Activated CD4-positive, alpha-beta memory T cell treated with anti-CD3 and anti-CD28 coated beads, Interleukin-2, amount 10 ng/mL, durations not matched to agents 7 days and 5 days (primary cell): ENCODE measurements at places on chromosomes 16 and 17.
A peak's percentile ranks its signal among the peaks of the same experiment; 100 is the strongest.

- peaks cover 6% of the 10 kb centered on the region for H3K4me1 ChIP-seq
- peaks cover 37% of the 10 kb centered on the region for H3K27me3 ChIP-seq
- no peak overlapping the region for H3K27ac ChIP-seq
- H3K36me3 ChIP-seq = no peaks in the 10 kb centered on the region
- H3K4me3 ChIP-seq = no peak overlapping the region
These were observed 45.4 kb upstream of the GINS3 start for GRCh38 chr16:58346831-58347371.

GRCh38 chr17:27239046-27239445 lies 54.9 kb upstream of the WSB1 start:
- peaks cover 8% of the 10 kb centered on the region for H3K27me3 ChIP-seq
- H3K27ac ChIP-seq = peak overlapping the region; percentile 41
- H3K4me3 ChIP-seq = no peak overlapping the region
- no peak for DNase-seq
- peaks cover 36% of the 10 kb centered on the region for H3K4me1 ChIP-seq
- H3K36me3 ChIP-seq = no peaks in the 10 kb centered on the region

DNA sequence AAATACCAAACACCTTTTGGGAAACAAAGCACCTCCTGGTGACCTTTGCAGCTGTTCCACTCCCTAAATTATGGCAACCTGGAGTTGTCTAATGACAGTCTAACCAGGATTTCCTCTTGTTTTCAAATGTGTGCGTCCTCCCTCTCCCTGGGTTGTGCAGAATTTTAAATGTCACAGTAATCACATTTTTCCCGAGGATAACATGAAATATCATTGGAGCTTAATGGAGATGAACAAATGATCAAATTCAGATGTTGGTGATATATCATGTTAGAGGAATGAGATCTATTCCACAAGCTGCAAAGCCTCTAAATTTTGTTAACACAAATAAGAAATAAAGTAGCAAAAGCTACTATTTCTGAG lies 86.9 kb upstream of the HLF start:
- peaks cover 3% of the 10 kb centered on the region for H3K4me1 ChIP-seq
- no peaks in the 10 kb centered on the region for H3K27me3 ChIP-seq
- H3K36me3 ChIP-seq = no peaks in the 10 kb centered on the region
- no peak overlapping the region for H3K4me3 ChIP-seq
- H3K27ac ChIP-seq = no peak overlapping the region

GRCh38 chr17:73722165-73722564 lies 77.9 kb upstream of the SDK2 start:
- peak overlapping the region; percentile 87 for H3K27ac ChIP-seq
- H3K4me3 ChIP-seq = peak overlapping the region; percentile 63
- H3K4me1 ChIP-seq = peaks cover 37% of the 10 kb centered on the region
- H3K27me3 ChIP-seq = no peaks in the 10 kb centered on the region
- DNase-seq = peak; percentile 65

GRCh38 chr17:38605411-38605840 lies 326 bp downstream of the SRCIN1 start:
- no peak for DNase-seq
- peaks cover 10% of the 10 kb centered on the region for H3K4me1 ChIP-seq
- no peak overlapping the region for H3K27ac ChIP-seq
- peaks cover 80% of the 10 kb centered on the region for H3K27me3 ChIP-seq
- H3K36me3 ChIP-seq = no peaks in the 10 kb centered on the region
- peak overlapping the region; percentile 37 for H3K4me3 ChIP-seq

- no peak overlapping the region for H3K27ac ChIP-seq
- H3K4me1 ChIP-seq = peaks cover 4% of the 10 kb centered on the region
- no peaks in the 10 kb centered on the region for H3K27me3 ChIP-seq
- DNase-seq = no peak
- H3K36me3 ChIP-seq = peaks cover 70% of the 10 kb centered on the region
These were observed 21.6 kb upstream of the EVPL start for GRCh38 chr17:76048711-76049110.

DNA sequence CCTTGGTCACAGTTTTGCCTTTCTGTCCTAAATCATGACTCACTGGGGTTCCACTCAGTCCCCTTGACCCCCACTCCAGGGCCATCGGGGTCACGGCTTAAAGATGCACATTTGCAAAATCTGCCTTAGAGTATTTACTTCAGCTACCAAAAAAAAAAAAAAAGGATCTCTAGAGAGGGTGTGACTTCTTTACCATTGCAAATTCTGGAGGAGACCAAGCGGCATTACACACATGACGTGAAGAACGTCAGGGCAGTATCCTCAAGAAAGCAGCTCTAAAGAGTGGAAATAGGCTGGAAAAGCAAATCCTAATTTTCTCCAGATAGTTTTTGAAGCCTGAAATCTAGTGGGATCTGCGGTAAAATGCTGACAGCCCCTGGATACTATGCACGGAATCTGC lies 25.6 kb downstream of the SLC6A4 start:
- H3K4me3 ChIP-seq = no peak overlapping the region
- H3K4me1 ChIP-seq = peaks cover 14% of the 10 kb centered on the region
- H3K36me3 ChIP-seq = no peaks in the 10 kb centered on the region
- no peak overlapping the region for H3K27ac ChIP-seq
- DNase-seq = peak; percentile 9
- peaks cover 19% of the 10 kb centered on the region for H3K27me3 ChIP-seq

DNA sequence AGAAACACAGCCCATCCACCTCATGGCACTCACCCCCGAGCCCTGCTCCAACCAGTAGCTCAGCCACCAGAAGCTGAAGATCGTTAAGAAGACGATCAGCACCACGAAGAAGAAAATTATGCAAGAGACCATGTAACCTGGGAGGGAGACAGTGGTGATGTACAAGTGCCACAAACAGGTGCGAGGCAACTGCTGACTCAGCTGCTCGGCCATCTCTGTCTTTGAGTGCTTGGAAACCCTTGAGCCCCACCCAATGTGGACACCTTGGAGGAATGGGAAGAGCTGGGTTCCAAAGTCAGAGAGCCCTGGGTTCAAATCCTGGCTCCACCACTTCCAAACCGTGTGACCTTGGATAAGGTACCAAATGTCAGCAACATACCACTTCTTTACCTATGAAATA lies 38.1 kb upstream of the ABCC12 start:
- H3K36me3 ChIP-seq = no peaks in the 10 kb centered on the region
- H3K27ac ChIP-seq = no peak overlapping the region
- H3K27me3 ChIP-seq = peaks cover 12% of the 10 kb centered on the region
- DNase-seq = no peak
